Cardiac muscle cell (in vitro differentiated cells and primary cell): ENCODE measurements at places on chromosomes 2 and 18. TPM values are rescaled to one million over a fixed set of nuclear protein-coding genes. Genes with fewer than 3 reads are reported as not detected.

The GKN1 gene
- total RNA-seq: not detected in 2 replicates

DNA sequence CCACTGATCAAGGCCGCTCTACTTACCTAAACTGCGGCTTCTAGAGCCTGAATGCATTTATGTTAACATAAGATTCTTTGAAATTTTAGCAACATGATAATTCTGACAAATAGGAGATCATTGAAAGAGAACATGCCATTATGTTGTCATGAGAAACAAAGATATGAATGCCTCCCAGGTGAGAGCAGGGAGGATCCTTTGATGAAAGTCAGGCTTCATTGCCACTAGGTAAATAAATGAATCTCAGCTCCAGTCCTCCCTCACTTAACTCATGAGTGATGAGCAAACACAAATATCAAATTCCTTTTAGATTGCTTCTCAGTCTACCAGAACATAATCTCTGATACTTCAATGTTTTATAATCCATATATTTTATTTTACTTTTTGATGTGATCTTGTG, 463.2 kb upstream of the CDH7 start:
- H3K4me3 ChIP-seq: no peak overlapping the region
- H3K4me1 ChIP-seq: no peaks in the 10 kb centered on the region
- H3K27ac ChIP-seq: no peak overlapping the region
- no peak for DNase-seq

- H3K36me3 ChIP-seq: no peaks in the 10 kb centered on the region
- H3K4me1 ChIP-seq: no peaks in the 10 kb centered on the region
- peaks cover 4% of the 10 kb centered on the region for H3K27me3 ChIP-seq
- DNase-seq: no peak
Observed at GRCh38 chr2:232512602-232513001, 7.6 kb upstream of the PRSS56 start.

- H3K27ac ChIP-seq: peak overlapping the region; percentile 49
- DNase-seq: no peak
- no peaks in the 10 kb centered on the region for H3K36me3 ChIP-seq
- no peaks in the 10 kb centered on the region for H3K27me3 ChIP-seq
- H3K4me3 ChIP-seq: peak overlapping the region; percentile 49
- H3K4me1 ChIP-seq: no peaks in the 10 kb centered on the region
Observed at GRCh38 chr2:127407661-127408003, 10.6 kb upstream of the PROC start.
